Kasumi-1 (cell line): ENCODE measurements at places on chromosomes 3 and 15.
A peak's percentile ranks its signal among the peaks of the same experiment; 100 is the strongest.

- DNase-seq = peak; percentile 22
Measured at GRCh38 chr15:94610069-94610468, 378.7 kb downstream of the MCTP2 start.

DNA sequence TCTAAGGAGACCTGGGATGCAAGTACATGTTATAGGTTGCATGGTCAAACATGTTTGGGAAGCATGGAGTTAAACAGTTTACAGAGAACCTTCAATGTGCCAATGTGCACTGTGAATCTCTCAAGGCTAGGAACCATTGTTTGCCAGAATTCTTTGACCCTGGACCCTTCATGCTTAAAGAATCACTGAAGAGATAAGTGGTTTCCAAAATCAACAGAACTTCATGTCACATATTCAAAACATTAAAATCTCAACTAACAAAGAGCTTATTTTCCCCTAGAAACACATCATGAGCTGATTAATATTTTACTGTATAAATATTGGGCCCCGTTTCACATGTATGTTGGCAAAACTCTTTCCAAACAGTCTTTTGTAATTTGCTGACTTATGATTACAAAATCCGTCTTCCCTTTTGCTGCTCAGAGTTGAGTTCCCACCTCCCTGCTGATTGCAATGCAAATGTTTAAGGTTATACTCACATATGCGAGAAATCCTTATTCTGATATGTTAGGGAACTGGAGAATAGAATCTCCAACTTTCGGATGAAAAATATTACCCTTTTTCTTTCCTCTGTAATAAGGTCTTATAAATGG is 380.2 kb downstream of the DIPK2A start:
- DNase-seq = no peak

GRCh38 chr15:70920981-70921696 is 28.5 kb downstream of the LRRC49 start:
- no peak for DNase-seq

- peak; percentile 76 for DNase-seq
Measured at GRCh38 chr3:97793420-97794019, 28.3 kb upstream of the CRYBG3 start.

GRCh38 chr3:127226457-127226856 is 33.5 kb downstream of the PRR23E start:
- DNase-seq = peak; percentile 68

- no peak for DNase-seq
Measured at GRCh38 chr3:168591587-168591986, 495.9 kb upstream of the GOLIM4 start.
